T-cell (primary cell): ENCODE measurements at places on chromosomes 3 and 15. TPM values are rescaled to one million over a fixed set of nuclear protein-coding genes. Genes with fewer than 3 reads are reported as not detected.

Gene LMCD1
- total RNA-seq: 0.63 TPM

Gene ACKR4
- not detected for total RNA-seq

Gene MUC20
- total RNA-seq: 16.2 TPM

GRCh38 chr3:188631291-188632010 is 477.5 kb downstream of the LPP start:
- H3K4me1 ChIP-seq: no peaks in the 10 kb centered on the region
- H3K27me3 ChIP-seq: no peaks in the 10 kb centered on the region
- H3K36me3 ChIP-seq: no peaks in the 10 kb centered on the region
- H3K27ac ChIP-seq: no peak overlapping the region

- H3K36me3 ChIP-seq: no peaks in the 10 kb centered on the region
- no peak overlapping the region for H3K27ac ChIP-seq
- peaks cover 10% of the 10 kb centered on the region for H3K4me1 ChIP-seq
- no peak overlapping the region for H3K4me3 ChIP-seq
- no peak for DNase-seq
These were observed 14.0 kb downstream of the PLA2G4D start for GRCh38 chr15:42080186-42080918.

- DNase-seq: no peak
- no peak overlapping the region for H3K27ac ChIP-seq
- H3K27me3 ChIP-seq: no peaks in the 10 kb centered on the region
- no peak overlapping the region for H3K4me3 ChIP-seq
These were observed 227.6 kb downstream of the KLF13 start for GRCh38 chr15:31554261-31554660.

- DNase-seq: no peak
- H3K27me3 ChIP-seq: peaks cover 2% of the 10 kb centered on the region
- no peak overlapping the region for H3K4me3 ChIP-seq
- no peaks in the 10 kb centered on the region for H3K4me1 ChIP-seq
- H3K36me3 ChIP-seq: no peaks in the 10 kb centered on the region
These were observed 44.9 kb downstream of the PRR23E start for GRCh38 chr3:127237835-127238234.

Gene RLBP1
- total RNA-seq: not detected

DNA sequence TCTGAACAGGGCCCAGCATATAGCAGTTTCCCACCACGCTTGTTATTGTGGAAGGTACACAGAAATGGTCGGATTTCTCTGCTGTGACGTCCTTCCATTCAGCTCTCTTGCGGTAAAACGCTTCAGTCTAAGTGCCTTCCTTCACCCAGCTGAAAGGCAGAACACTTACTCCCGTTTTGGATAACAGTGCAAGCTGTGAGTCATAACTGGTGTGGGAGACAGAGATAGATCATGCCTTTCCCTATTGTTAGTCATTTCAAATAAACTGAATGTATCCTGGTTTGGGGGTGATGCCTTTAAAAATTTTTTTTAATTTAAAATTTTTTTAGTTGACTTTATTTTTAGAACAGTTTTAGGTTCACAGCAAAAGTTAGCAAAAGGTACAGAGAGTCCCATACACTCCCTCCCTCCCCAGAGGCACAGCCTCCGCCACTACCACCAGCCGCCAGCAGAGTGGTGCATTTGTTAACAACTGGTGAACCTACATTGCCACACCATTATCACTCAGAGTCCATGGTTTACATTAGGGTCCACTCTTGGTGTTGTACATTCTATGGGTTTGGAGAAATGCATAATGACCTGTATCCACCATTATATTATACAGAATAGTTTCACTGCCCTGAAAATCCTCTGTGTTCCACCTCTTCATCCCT is 94.9 kb upstream of the NSMCE3 start:
- H3K27me3 ChIP-seq: peaks cover 10% of the 10 kb centered on the region
- DNase-seq: no peak
- no peaks in the 10 kb centered on the region for H3K4me1 ChIP-seq
- no peak overlapping the region for H3K4me3 ChIP-seq

DNA sequence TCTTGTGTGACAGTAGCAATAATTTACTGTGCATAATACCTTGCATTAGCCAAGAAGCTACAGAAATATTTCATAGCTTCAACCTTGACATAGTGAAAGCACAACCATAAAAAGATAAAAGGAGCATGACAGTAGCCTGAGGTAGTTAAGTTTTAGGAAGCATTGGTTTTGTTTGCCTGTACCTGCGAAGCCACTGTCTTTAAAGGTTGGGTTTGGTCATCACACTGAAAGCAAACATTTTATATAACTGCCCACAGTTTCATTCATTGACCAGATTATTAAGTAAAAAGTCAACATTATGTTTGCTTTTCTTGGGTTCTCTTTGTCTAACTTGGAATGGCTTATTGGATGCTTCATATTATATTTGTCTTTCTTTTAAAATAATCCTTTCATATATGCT is 450.1 kb upstream of the IL12A start:
- no peak overlapping the region for H3K4me3 ChIP-seq
- no peak for DNase-seq
- no peaks in the 10 kb centered on the region for H3K27me3 ChIP-seq
- H3K27ac ChIP-seq: no peak overlapping the region

DNA sequence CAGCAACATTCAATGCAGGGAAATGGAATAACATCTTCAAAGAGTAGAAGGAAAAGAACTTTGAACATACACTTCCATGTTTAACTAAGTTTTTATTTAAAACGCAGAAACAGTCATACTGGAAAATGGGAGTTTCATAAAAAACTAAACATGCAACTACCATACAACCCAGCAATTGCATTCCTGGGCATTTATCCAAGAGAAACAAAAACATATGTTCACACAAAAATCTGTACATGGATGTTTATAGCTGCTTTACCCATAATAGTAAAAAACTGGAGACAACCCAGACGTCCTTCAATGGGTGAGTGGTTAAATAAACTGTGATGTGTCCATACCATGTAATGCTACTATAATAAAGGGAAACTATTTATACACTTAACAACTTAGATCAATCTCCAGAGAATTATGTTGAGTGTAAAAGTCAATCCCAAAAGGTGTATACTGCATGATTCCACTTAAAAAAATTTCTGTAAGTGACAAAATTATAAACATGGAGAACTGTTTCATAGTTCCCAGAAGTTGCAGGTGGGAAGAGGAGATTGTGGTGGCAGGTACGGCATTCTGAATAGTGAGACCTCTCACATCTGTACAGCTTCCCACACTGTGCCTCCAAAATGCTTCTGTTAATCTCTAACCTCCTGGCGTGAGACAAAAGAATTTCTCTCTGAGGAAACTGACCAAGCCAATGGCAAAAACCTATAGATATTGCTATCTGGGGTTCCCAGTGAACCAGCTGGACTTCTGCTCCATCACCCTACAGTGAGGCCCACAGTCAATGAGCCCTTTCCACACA is 23.1 kb downstream of the ISG20 start:
- no peak for DNase-seq
- no peak overlapping the region for H3K4me3 ChIP-seq
- H3K27ac ChIP-seq: no peak overlapping the region
- no peaks in the 10 kb centered on the region for H3K27me3 ChIP-seq

- H3K27me3 ChIP-seq: no peaks in the 10 kb centered on the region
- no peaks in the 10 kb centered on the region for H3K4me1 ChIP-seq
- H3K36me3 ChIP-seq: no peaks in the 10 kb centered on the region
- H3K4me3 ChIP-seq: no peak overlapping the region
- H3K27ac ChIP-seq: no peak overlapping the region
These were observed 43.8 kb downstream of the NEK10 start for GRCh38 chr3:27325419-27325818.

Gene RAB43
- total RNA-seq: 77.6 TPM

Gene SV2B
- 0.03 TPM for total RNA-seq

DNA sequence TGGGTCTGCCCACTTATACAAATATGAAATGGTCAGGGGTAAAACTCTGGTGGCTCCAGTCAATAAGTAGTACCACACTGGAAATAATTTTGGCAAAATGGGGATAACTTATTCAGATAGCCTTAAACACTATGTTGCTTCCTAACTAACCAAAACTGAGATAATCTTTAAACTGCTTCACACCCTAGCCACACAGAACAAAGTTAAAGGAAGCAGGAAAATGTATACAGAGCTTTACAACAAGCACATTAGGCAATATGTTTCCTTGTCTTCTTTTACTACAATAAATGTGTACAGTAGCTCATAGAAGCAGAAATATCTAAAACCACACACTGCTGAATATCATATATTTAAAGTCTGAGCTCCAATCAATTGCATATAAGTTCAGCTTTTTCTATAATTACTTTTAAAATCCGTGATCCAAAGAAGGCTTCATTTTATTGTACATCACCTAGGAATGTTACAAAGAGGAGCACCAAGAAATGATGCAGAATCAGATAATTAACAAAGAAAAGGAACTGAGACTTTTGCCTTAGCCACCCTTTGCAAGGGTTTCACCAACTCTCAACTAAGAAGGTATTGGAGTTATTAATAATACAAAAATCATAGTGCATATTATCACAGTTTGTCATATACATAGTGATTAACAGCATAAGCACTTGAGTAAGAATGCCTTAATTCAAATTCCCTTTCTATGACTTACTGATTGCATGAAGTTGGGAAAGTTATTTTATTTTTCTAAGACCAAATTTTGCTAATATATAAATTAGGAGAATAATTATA is 9.2 kb upstream of the SSR3 start:
- no peak overlapping the region for H3K4me3 ChIP-seq
- H3K27me3 ChIP-seq: no peaks in the 10 kb centered on the region
- H3K36me3 ChIP-seq: no peaks in the 10 kb centered on the region
- DNase-seq: no peak
- no peak overlapping the region for H3K27ac ChIP-seq

GRCh38 chr15:98719137-98719740 is 70.9 kb downstream of the IGF1R start:
- peaks cover 45% of the 10 kb centered on the region for H3K4me1 ChIP-seq
- H3K36me3 ChIP-seq: no peaks in the 10 kb centered on the region
- DNase-seq: no peak
- H3K27ac ChIP-seq: no peak overlapping the region
- H3K4me3 ChIP-seq: no peak overlapping the region

DNA sequence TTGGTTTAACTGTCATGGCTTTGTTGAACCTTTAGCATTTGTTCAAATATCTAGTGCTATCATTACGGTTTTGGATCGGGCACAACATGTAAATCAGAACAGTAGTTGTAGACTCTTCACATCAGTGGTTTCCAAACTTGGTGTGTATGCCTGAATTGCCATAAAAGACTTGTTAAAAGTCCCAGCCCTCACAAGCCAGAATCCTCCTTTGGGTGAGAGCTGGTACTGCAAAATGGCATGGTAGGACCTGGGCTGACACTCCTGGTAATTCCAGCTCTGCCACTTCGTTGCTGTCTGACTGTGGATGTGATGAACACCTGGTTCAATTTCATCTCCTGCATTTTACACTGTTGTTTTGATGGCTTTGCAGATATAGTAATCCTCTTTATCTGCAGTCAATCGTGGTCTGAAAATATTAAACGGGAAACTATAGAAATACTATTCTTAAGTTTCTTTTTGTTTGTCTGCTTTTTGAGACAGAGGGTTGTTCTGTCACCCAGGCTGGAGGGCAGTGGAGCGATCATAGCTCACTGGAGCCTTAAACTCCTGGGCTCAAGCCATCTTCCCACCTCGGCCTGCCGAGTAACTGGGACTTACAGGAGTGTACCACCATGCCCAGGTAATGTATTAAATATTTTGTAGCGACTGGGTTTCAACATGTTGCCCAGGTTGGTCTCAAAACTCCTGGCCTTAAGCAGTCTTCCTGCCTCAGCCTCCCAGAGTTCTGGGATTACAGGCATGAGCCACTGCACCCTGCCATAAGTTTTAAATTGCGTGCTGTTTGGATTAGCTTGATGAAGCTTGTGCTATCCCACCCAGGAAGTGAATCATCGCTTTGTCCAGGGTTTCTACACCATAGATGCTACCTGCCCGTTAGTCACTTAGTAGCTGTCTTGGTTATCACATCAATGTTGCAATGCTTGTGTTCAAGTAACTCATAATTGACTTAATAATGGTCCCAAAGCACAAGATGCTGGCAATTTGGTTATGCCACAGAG is 61.6 kb downstream of the RAB7A start:
- peaks cover 47% of the 10 kb centered on the region for H3K4me1 ChIP-seq
- H3K36me3 ChIP-seq: no peaks in the 10 kb centered on the region
- peak; percentile 35 for DNase-seq
- peak overlapping the region; percentile 84 for H3K27ac ChIP-seq
- H3K4me3 ChIP-seq: no peak overlapping the region
- no peaks in the 10 kb centered on the region for H3K27me3 ChIP-seq

Gene SFMBT1
- 42.7 TPM for total RNA-seq

DNA sequence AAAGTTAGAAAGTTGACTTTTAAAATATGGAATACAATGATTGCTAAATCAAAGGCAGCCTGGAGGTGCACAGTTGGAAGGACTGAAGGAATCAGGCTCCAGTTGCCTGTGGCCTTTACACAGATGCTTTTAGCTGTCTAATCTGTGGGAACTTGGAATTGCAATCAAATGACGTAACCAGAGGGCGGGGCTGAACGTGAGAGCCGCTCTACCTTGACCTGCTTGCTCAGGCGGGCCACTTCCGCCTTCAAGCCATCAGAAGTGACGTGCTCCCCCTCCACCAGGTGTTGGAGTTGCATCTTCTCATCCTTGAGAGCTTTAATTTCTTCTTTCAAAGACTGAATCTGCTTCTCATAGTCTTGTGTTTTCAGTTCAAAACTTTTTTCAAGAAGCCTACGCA is 37.7 kb upstream of the GNB5 start:
- peak overlapping the region; percentile 12 for H3K27ac ChIP-seq
- H3K4me3 ChIP-seq: no peak overlapping the region
- no peaks in the 10 kb centered on the region for H3K36me3 ChIP-seq
- peaks cover 14% of the 10 kb centered on the region for H3K4me1 ChIP-seq
- no peaks in the 10 kb centered on the region for H3K27me3 ChIP-seq

DNA sequence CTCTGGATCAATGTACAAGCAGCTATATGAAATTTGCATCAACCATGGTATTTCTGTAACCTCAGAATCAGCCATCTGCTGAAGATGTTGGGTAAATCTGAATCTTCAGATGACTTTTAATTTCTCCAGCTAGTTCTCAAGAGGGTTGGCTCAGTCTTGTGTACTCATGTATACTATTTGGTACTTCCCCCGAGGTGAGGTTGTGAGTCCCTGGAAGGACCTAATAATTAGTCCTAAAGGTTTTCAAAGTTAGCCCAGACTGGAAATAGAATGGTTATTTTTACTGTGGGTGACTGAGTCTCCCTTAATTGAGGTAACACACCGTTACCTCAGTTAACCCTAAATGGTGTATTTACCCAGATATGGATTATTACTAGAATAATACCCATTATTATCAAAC is 104.3 kb upstream of the THSD4 start:
- no peak overlapping the region for H3K4me3 ChIP-seq
- H3K27me3 ChIP-seq: no peaks in the 10 kb centered on the region
- DNase-seq: no peak
- H3K36me3 ChIP-seq: no peaks in the 10 kb centered on the region
- H3K4me1 ChIP-seq: no peaks in the 10 kb centered on the region

Gene CPN2
- not detected for total RNA-seq
